Neural crest cell (in vitro differentiated cells): ENCODE measurements at places on chromosomes 11 and 22.

- no peak overlapping the region for H3K27ac ChIP-seq
- H3K4me1 ChIP-seq = peaks cover 4% of the 10 kb centered on the region
- H3K36me3 ChIP-seq = no peaks in the 10 kb centered on the region
- no peak for DNase-seq
Observed at GRCh38 chr11:26946257-26946716, 47.6 kb upstream of the FIBIN start.

DNA sequence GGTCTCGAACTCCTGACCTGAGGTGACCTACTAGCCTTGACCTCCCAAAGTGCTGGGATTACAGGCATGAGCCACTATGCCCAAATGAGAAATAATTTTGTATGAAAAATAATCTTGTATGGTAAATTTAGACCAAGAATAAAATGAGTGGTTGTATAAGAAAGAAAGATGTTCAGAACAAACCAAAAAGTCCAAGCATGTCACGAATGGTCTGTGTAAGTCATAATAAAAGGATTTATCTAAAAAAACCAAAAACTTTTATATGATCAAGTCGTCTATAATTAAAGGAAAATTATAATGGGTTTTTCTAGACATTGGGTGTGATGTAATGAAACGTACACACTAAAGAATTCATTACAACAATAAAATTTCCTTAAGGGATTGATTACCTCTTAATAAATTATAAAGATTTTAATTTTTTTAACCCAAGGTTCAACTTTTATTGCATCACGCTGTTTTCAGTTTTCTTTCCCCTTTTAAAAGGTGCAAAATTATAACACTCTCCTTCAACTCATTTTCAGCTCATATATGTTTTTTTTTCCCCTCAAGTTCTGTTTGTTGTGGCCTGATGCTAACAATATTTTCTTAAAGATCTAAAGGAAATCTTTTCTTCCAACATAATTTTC, 8.9 kb upstream of the AQP11 start:
- no peak overlapping the region for H3K27ac ChIP-seq
- H3K27me3 ChIP-seq = no peaks in the 10 kb centered on the region
- H3K4me3 ChIP-seq = no peak overlapping the region
- no peaks in the 10 kb centered on the region for H3K4me1 ChIP-seq
- peaks cover 41% of the 10 kb centered on the region for H3K36me3 ChIP-seq

- peak overlapping the region; percentile 91 for H3K4me3 ChIP-seq
- peaks cover 35% of the 10 kb centered on the region for H3K4me1 ChIP-seq
- H3K27me3 ChIP-seq = peaks cover 36% of the 10 kb centered on the region
- H3K36me3 ChIP-seq = peaks cover 25% of the 10 kb centered on the region
- no peak for DNase-seq
Observed at GRCh38 chr11:17353821-17354600, 2.4 kb downstream of the NCR3LG1 start.

DNA sequence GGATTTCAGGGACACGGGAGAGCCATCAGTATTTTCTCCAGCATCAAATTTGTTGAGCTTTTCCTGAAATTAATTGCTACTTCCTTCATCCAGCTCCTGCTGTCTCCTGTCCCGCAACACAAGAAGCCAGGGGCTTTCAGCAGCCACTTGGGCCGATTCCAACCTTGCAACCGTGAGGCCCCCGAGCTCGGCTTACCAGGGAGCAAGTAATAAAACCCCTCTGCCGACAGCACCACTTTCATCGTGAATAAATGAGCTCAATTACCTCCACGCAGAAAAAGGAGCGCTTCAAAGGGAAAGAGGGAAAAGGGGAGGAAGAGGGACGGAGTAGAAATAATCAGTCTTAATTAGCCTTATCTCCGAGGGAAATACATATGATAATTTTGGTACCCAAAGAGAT, 76.6 kb downstream of the CELSR1 start:
- DNase-seq = no peak
- H3K27ac ChIP-seq = peak overlapping the region; percentile 29
- H3K27me3 ChIP-seq = peaks cover 2% of the 10 kb centered on the region
- H3K36me3 ChIP-seq = no peaks in the 10 kb centered on the region
- no peak overlapping the region for H3K4me3 ChIP-seq
- H3K4me1 ChIP-seq = peaks cover 22% of the 10 kb centered on the region

DNA sequence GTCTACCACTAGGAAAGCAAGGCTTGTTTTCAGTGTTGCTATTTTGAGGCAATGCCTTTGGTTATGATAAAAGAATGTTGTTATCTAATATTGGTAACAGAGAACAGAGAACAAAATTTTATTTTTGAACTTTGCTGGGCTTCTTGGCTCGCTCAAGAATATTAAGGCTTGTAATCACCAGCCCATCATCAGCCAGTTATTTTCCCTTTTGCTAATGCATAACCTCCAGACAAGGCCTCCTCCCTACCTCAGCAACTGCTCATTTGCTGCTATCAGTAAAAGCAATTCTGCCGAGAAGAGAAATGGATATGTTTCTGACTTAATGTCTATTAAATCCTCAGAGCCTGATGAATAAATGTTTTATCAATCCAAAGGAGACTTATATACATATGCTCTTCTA, 8.9 kb downstream of the MTMR2 start:
- H3K4me1 ChIP-seq = peaks cover 9% of the 10 kb centered on the region
- no peak overlapping the region for H3K27ac ChIP-seq
- no peak for DNase-seq
- H3K36me3 ChIP-seq = no peaks in the 10 kb centered on the region
- no peak overlapping the region for H3K4me3 ChIP-seq

- no peaks in the 10 kb centered on the region for H3K4me1 ChIP-seq
- no peaks in the 10 kb centered on the region for H3K36me3 ChIP-seq
- DNase-seq = no peak
- H3K27me3 ChIP-seq = peaks cover 71% of the 10 kb centered on the region
Observed at GRCh38 chr22:43887391-43887790, 4.4 kb downstream of the PNPLA5 start.

GRCh38 chr11:2270322-2271076, at the start of gene ASCL2:
ASCL2 (minus strand) TSS chr11:2270588; CDS start chr11:2270332, 256 bp downstream.
- no peak for DNase-seq
- H3K27me3 ChIP-seq = peaks cover 79% of the 10 kb centered on the region
- H3K4me3 ChIP-seq = no peak within 1 kb of the TSS
- H3K4me1 ChIP-seq = peaks cover 4% of the 10 kb centered on the region
- no peak within 1 kb of the TSS for H3K27ac ChIP-seq
- no peaks in the 10 kb centered on the region for H3K36me3 ChIP-seq

DNA sequence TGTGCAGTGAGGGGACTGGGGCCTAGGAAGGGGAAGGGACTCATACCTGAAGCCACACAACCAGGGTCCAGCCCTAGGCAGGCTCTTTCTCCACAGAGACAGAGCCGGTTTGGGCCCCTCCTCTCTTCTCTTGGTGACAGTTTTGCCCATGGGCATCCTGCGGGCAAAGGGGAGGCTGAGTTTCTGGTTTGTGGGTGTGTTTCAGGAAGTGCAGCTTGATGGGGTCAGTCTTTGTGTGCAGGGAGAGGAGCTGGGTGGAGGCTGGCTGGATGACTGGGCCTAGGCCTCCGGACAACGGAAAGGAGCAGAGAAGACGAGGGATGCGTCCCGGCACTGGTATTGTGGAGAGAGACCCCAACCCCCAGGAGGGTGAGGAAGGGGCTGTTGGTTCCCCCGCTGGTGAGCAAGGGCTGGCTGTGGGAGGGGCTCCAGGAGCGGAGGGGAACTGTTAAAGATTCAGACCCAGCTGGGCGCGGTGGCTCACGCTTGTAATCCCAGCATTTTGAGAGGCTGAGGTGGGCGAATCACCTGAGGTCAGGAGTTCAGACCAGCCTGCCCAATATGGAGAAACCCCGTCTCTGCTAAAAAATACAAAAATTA, 23.4 kb upstream of the CELSR1 start:
- H3K36me3 ChIP-seq = no peaks in the 10 kb centered on the region
- DNase-seq = no peak
- H3K27ac ChIP-seq = no peak overlapping the region
- H3K4me3 ChIP-seq = no peak overlapping the region
- H3K4me1 ChIP-seq = no peaks in the 10 kb centered on the region

GRCh38 chr22:38314051-38314932, 2.9 kb downstream of the CSNK1E start:
- H3K4me1 ChIP-seq = peaks cover 66% of the 10 kb centered on the region
- DNase-seq = no peak
- peak overlapping the region; percentile 82 for H3K27ac ChIP-seq
- H3K4me3 ChIP-seq = peak overlapping the region; percentile 99
- no peaks in the 10 kb centered on the region for H3K36me3 ChIP-seq

- peaks cover 23% of the 10 kb centered on the region for H3K36me3 ChIP-seq
- DNase-seq = no peak
- no peaks in the 10 kb centered on the region for H3K27me3 ChIP-seq
Observed at GRCh38 chr11:83181815-83182214, 11.7 kb upstream of the ANKRD42 start.

DNA sequence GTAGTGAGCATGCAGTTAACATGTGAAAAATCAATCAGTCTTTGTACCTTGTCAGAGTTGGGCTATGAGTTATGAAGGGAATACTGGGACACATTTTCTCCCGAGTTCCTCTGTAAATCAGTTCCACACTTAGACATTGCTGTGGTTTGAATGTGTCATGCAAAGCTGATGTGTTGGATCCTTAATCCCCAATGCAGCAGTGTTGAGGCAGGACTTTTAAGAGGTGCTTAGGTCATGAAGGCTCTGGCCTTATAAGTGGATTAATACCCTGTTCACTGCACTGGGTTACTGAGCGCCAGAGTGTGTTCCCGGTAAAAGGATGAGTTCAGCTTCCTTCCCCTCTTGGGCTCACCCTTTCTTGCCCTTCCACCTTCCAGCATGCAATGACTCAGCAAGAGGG, 742.1 kb upstream of the TENM4 start:
- H3K27ac ChIP-seq = no peak overlapping the region
- DNase-seq = no peak
- no peaks in the 10 kb centered on the region for H3K27me3 ChIP-seq

DNA sequence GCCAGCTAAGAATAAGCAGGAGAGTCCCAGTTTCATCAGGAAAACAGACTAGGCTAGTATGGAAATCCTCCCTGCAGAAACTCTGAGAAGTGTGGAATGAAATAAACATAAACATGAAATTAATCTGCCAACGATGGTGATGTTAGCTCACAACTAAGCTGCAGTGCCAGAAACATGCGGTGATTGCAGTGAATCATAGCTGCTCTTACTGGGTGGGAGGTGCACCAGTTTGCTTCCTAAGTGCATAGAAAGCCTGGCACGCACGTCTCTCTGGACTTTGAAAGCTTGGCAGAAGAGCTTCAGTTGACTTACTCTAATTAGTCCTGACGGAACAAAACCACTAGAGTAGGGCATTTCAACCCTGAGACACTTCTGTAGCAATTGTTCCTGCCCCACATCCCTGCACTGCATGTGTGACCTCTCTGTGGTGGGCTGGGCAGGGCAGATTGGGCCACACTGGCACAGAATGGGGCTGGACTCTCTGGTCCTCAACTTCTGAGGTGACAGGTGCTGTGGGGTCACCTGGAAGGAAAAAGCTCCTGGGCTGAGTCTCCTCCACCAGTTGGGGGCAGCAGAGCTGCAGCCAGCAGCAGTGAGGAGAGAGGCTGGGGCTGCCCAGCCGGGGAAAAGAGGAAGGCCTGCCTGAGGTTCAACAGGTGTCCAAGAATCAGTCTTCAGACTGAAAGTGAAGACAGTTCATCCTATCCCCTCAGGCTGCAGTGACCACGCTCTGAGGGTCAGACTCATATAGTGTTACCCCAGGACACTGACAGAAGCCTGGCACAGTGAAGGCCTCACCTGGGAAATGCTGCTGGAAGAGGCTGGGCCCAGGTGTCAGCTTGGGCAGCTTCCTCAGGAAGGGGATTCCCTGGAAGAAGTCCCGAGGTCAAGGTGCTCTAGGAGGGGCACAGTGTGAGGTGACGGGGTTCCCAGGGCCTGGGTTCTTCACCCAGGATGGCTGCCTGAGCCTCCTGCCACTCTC, 40.5 kb downstream of the GGTLC2 start:
- DNase-seq = no peak
- H3K27me3 ChIP-seq = peaks cover 23% of the 10 kb centered on the region
- no peaks in the 10 kb centered on the region for H3K4me1 ChIP-seq
- H3K27ac ChIP-seq = no peak overlapping the region

- H3K36me3 ChIP-seq = peaks cover 8% of the 10 kb centered on the region
- no peak overlapping the region for H3K4me3 ChIP-seq
- H3K27me3 ChIP-seq = no peaks in the 10 kb centered on the region
- H3K4me1 ChIP-seq = peaks cover 11% of the 10 kb centered on the region
Observed at GRCh38 chr11:10618490-10618889, 50.0 kb upstream of the LYVE1 start.

DNA sequence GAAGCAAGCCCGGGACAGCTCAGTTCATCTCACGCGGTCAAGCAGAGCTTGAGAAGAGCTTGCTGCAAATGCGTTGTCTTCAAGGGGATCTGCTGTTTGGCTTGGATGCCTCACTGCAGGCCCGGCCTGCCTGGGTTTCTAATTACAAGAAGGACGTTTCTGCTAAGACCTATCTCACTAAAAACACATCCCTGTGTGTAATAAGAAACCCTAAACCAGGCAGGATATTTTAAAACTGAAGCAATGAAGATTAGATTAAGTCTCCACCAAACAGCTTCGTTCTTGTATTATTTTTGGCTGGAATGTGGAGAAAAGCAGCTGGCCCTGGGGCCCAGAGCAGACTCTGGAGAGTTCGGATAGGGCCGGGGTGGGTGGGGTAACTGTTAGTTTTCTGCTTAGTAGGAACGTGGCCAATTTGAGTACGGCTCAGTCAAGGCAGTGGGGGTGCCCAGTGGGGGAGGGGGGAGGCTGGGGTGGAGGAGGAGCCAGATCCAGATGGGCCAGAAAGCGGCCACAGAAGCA, 6.0 kb downstream of the PKNOX2 start:
- peaks cover 54% of the 10 kb centered on the region for H3K4me1 ChIP-seq
- peaks cover 11% of the 10 kb centered on the region for H3K27me3 ChIP-seq
- peak overlapping the region; percentile 77 for H3K4me3 ChIP-seq
- peaks cover 2% of the 10 kb centered on the region for H3K36me3 ChIP-seq
- H3K27ac ChIP-seq = no peak overlapping the region

GRCh38 chr11:78325274-78325781, 92.3 kb downstream of the GAB2 start:
- H3K4me3 ChIP-seq = no peak overlapping the region
- H3K27ac ChIP-seq = no peak overlapping the region
- peaks cover 5% of the 10 kb centered on the region for H3K36me3 ChIP-seq
- H3K4me1 ChIP-seq = peaks cover 6% of the 10 kb centered on the region
- DNase-seq = no peak
- H3K27me3 ChIP-seq = no peaks in the 10 kb centered on the region

DNA sequence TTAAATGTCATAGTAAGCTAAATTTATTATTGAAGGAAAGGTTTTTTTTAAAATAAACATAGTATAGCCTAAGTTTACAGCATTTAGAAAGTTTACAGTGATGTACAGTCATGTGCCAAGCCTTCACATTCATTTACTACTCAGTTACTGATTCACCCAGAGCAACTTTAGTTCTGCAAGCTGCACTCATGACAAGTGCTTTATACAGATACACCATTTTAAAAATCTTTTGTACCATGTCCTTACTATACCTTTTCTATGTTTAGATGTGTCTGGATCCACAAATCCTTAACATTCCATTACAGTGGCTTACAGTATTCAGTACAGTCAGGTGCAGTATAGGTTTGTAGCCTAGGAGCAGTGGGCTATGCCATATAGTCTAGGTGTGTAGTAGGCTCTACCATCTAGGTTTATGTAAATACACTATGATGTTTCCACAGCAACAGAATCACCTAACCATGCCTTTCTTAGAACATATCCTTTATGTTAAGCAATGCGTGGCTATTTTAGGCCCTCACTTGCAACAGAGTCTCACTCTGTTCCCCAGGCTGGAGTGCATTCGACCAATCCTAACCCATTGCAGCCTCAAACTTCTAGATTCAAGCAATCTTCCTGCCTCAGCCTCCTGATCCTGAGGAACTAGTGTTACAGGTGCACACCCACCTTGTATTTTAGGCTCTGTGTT, 79.5 kb upstream of the SLC25A18 start:
- no peaks in the 10 kb centered on the region for H3K27me3 ChIP-seq
- no peak overlapping the region for H3K27ac ChIP-seq
- H3K4me3 ChIP-seq = no peak overlapping the region
- DNase-seq = no peak

GRCh38 chr22:27863556-27863955, 55.5 kb downstream of the PITPNB start:
- no peak overlapping the region for H3K27ac ChIP-seq
- H3K4me3 ChIP-seq = no peak overlapping the region
- H3K27me3 ChIP-seq = no peaks in the 10 kb centered on the region
- peaks cover 18% of the 10 kb centered on the region for H3K4me1 ChIP-seq
- DNase-seq = no peak
